ENCODE measurements at places on chromosomes 6 and 20.

- no peak for DNase-seq
These were observed 952.6 kb upstream of the MAP3K7 start for GRCh38 chr6:91539456-91539855.

DNA sequence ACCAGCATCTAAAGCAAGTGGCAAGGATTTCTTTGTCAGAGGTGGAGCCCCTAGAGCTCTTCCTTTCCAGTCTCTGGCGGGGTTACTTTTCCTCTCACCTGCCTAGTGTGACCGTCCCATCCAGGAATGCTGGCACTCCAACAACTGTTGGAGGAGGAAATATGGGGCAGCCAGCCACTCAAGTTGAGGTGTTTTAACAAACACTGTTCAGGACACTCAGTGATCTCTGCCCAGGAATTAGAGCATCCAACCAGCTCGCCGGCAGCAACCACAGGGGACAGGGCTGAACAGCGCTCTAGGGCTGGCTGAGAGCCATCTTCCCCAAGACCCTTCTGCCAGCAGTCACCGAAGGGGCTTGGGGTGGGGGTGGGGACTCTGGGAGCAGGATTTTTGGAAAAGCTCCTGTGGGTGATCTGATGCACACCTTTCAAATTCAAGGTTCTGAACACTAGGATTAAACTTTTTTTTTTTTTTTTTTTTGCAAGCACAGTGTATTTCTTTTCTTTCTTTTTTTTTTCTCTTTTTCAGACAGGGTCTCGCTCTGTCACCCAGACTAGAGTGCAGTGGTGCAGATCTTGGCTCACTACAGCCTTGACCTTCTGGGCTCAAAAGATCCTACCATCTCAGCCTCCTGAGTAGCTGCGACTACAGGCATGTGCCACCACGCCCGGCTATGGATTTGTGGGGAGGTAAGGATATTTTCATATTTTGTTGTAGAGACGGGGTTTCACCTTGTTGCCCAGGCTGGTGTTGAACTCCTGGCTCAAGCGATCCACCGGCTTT, 28.4 kb upstream of the KCNK16 start:
- DNase-seq = no peak

GRCh38 chr6:78436335-78436734, 431.0 kb upstream of the IRAK1BP1 start:
- no peak for DNase-seq

DNA sequence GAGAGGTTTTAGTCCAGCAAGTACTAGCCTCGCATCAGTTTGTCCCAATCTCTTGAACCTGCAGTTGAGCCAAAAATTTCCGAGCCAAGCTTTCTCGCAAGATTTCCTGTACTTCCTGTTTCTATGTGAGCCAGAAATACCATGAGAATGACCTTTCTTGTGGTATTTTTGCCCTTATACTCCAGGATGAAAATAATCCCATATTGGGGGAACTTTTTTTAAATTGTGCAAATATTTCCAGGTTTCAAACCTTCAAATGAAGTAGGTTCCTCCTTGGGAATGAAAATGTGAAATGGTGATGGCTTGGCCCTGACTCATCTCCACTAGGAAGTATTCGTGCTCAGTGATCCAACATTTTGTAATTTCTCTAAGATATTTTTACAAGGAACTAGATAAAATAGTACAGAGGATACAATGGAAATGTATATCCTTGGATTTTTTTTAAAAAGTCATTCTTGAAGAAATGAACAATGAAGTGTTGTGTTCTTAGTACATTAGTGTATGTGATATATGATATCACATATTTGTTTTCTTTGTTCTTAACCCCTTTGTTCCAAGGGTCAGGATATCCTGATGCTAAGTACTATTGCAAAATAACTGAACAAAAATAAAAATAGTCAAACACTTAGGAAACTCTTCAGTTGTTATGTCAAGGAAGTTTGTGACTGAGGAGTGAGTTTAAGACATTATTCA, 184.0 kb downstream of the PDE7B start:
- no peak for DNase-seq

DNA sequence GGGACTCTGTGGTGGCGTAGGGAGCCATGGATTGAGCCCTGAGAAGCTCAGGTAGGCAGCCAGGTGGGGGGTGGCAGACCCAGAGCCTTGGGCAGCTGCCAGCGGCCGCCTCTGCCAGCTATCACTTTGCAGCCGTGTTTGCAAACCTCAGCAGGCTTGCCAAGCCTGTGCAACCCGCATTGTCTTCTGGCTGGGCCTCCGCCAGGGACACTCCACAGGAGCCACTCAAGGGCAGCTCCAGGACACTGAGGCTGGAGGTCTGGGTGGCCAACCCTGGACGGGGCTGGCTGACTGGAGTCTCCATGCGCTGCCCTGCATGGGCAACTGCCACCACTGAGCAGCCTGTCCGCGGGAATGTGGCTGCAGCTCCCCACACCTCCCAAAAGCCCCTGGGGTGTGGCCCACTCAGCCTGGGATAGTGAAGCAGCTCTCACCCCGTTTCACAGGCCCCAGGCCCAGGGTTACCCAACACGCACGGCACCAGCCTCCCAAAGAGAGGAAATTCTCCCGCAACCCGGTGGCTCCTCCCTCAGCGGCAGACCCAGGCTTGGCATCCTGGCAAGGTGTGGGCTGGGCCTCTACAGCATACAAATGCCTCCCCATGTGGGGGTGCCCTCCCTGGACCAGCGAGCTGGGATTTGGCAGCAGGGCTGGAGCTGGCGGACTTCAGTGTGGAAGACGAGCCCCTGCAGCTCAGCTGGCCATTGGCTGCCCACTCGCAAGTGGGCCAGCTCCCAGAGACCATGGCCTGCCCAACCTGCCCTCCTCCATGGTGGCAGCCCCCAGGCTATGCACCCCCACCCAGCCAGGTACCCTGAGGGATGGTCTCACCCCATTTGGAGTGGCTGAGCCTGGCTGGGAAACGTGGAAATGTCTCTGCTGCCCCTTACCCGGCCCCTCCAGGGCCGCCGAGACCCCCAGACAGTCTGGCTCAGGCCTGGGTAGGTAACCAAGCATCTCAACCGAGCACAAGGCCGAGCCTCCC, 2.9 kb downstream of the CHRNA4 start:
- DNase-seq = no peak

DNA sequence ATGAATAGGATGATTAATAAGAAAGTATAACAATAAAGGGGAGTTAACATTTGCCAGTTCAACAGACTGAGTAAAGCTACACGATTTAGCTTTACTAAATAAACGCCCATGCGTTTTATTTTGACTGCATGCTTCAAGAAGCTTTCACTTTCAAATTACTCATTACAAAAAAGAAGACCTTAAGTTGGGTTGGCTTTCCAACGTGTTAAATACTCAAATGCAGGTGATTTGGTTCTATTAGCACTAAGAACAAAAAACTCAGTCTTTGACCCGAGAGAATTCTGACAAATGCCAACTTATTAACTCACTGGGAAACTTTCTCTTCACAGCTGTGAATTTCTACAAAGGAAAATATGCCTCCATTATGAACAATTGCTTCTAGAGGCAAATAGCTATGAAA, 24.8 kb downstream of the RNF146 start:
- no peak for DNase-seq

GRCh38 chr20:48680650-48681049, 147.1 kb downstream of the PREX1 start:
- DNase-seq = no peak

- no peak for DNase-seq
These were observed 42.4 kb downstream of the SNX14 start for GRCh38 chr6:85551264-85551663.
